ENCODE measurements at places on chromosomes 5 and 9.

DNA sequence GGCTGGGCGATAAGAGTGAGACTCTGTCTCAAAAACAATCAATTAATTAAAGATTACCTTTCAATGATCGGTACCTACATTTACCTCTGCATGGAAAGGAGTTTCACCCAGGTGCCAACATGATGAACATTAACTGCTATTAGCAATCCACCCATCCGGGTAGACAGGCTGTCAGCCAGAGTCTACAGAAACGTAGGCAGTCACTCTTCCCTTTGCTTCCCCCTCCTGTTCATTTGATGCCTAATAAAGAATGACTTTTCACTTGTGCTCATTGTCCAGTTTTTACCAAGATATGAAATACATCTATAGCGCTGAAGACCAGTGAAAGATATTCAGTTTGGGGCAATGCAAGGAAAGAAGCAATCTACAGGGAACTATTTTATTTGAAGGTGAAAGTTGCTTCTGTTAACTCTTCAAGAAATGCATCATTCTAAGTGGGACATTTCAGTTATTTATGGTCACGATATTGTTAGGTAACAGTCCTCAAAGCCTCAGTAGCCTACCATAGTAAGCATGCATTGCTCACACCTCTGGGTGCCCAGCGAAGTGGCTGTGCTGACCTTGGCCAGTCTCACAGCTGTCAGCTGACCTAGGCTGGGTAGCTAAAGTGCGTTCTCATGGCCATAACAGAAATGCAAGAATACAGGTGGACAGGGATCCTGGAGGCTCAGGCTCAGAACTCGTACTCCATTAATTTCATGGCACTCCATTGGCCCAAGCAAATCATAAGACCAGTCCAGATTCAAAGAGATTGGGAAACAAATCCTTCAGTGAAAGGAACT, 87.2 kb upstream of the DMRT1 start:
- DNase-seq, result no peak

GRCh38 chr9:33778700-33779351, 16.5 kb upstream of the PRSS3 start:
- DNase-seq, result peak; percentile 44

DNA sequence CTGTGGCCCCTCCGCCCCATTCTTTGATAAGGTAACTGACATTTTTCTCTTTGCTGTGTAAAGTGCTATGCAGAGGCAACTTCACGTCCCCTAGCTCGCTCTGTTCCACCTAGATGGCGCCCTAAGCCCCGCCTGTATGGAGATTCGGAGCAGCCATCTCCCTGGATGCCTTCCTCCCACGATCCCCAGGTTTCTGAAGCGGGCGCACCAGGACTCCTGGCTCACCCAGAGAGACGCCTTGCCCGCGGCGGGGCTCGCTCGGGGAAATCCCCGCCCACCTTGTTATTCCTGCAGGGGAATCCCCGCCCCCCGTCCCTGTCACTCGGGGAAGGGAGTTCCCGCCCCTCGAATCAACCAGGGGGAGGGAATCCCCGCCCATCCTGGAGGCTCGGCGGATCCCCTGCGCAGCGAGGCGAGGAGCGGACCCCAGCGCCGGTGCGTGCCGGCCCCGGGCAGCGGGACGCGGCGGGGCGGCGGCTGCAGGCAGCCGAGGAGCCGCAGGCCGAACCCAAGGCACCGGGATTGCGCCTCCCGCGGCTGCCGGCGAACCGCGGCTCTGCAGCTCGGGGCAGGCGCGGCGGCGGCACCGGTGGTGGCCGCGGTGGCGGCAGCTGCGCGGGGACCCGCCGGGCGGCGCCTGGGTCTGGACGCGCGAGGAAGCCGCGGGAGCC, at the start of gene PDZD2:
TSS of gene PDZD2 (plus strand) at position 384 of the 671 bp plus-strand sequence.
- DNase-seq, result peak; percentile 49

DNA sequence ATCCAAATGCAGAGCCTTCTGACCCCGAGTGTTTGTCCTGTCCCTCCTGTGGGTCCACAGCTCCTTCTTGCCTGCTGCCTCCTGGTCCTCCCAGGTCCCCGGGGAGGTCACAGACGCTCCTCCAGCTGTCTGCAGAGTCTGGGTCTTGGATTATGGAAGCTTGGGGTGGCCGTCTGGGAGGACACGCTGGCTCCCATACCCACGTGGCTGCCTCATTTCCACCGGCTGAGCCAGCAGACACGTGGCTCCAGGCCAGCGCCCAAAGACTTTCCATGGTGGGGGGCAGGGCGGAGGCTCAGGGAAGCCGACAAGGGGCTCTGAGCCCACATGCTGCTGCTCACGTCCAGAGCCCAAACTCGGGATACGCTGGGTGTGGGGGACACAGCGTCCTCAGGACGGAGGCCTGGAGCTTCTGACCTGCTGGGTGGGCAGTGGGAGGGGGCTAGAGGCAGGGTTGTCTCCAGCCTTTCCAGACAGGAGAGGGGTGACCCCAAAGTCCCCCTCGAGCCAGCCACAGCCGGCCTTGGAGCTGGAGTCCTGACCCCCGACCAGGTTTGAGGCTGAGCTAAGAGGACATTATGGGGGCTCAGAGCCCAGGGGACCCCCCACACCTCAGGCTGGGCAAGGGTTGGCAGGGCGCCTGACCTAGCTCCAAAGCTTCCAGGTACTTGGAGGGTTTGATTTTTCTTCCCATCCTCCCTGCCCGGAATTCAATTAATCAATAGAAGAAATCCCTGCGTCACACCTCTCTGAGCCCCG, 24.2 kb upstream of the RNU6ATAC start:
- DNase-seq, result no peak

DNA sequence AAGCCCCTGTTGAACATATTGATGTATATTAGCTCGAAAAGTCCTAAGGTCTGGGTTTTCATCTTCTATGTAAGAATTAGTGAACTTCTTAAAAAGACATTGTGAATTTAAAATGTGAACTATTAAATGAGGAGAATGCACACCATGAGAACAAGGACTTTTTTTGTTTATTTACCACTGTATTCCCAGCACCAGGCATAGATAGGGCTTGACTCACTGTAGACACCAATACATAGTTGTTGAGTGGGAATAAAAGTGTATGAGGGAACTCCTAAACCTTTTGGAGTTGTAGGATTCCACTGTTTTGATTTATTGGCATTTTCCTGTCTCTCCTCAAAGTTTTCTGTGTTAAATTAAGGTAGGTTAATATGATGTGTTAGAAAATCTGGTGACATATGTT, 40.3 kb downstream of the NNT start:
- DNase-seq, result no peak

DNA sequence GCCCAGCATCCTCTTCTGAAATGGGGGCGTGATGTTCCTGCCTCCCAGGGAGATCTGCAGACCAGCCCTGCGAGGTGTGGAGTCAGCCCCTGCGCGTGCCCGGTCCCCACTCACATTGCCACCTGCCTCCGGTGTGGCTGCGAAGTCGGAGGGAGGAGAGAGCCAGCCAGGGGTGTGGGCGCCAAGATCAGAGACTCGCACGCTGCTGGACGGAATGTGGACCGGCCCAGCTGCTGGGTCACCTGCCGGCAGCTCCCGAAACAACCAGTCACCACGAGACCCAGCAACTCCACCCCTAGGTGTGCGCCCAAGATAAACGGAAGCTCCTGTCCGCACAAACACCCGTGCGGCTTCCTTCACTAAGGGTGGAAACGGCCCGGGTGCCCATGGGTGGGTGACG, 51.1 kb upstream of the EGFL7 start:
- no peak for DNase-seq

GRCh38 chr5:99102073-99102697, 173.4 kb upstream of the CHD1 start:
- no peak for DNase-seq

- DNase-seq, result no peak
These were observed 3.5 kb downstream of the MSANTD3 start for GRCh38 chr9:100430286-100430940.

- DNase-seq, result no peak
These were observed 22.5 kb downstream of the CCDC152 start for GRCh38 chr5:42779083-42779482.

- no peak for DNase-seq
These were observed 17.5 kb downstream of the TNIP1 start for GRCh38 chr5:151063142-151063989.

DNA sequence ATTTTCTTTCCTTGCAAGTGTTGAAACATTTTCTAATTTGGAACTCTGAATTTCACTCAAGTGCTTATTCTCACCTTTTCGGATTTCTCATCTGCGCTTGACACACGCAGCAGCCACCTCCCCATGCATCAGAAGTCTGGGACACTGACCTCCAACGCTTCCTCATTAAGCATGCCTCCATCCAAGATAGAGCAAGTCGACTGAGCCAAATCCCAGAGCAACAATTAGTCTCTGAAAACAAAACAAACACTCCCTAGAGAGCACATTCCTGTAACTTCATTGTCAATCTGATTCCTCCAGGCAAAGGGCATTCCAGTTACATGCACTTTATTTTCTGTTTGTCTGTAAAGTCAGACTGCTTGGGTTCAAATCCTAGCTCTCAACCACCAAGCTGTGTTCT, 5.7 kb downstream of the CD180 start:
- DNase-seq, result no peak

GRCh38 chr9:81150016-81150625, 539.2 kb downstream of the TLE1 start:
- no peak for DNase-seq

GRCh38 chr5:141618030-141618803, 583 bp downstream of the DIAPH1 start:
- DNase-seq, result peak; percentile 39

GRCh38 chr5:99060306-99061261, 131.8 kb upstream of the CHD1 start:
- DNase-seq, result peak; percentile 90

DNA sequence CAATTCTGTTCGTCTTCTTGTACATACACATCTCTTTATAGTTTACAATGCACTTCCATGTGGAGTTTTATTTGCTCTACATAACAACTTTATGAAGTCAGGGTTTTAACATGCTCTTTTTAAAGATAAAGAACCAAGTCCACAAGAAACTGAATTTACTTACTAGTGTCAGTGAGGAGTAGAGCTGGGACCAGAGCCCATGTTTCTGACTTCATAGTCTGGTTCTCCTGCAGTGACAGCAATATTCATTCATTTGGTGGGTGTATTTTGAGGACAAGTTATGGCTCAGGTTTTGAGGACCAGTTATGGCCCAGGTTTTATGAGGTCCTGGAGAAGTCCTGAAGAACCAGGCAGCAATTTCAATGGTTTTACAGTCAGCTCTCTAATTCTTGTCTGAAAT, 481.9 kb upstream of the TNC start:
- DNase-seq, result no peak

GRCh38 chr5:112573441-112573840, 154.4 kb upstream of the EPB41L4A start:
- DNase-seq, result no peak

DNA sequence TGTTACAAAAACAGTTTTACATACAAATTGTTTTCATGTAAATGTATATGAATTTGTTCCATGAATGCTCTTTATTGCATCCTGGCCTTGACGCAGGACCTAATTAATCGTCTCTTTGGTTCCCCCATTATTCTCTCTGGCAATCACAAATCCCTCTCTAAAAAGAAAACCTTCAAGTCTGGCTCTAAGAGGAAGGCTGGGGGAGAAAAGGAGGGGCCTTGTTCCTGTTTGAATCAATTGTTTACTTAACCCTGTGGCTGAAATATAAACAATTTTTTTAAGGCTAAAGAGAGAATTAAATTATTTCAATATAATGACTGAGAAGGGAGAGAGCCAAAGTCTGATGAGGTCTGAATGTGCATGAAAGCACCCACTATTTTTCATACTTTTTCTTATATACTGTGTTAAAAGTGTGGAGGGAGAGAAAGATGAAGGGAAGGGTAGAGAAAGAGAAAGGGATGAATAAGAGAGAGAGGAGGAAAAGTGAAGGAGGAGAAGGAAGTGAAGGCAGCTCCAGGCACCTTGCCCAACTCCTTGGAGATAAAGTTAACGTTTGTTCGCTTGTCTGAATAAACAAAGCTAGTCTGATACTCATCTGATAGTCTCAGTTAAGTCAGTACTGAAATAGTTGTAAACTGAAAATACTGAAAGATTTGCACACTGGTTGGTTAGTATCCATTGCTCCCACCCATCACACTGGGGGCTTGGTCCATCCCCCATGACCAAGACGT, 116.4 kb upstream of the SPDL1 start:
- DNase-seq, result no peak

DNA sequence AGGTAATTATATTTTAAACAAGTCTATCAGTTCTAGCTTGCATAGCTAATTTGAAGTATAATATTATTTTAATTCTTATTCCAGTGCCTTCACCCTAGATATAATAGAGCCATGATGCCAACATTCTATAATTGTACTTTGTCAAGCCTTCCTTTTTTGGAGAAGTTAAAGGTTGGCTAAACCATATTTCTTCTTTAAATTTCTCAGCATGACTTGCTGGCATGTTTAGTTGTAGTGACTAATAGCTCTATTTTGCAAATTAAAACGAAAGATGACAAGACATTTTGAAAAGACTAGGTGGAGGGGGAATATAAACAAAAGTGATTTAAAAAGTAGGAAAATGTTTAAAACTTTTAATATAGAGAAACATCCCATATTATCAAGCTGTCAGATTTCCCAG, 400.7 kb downstream of the PSAT1 start:
- DNase-seq, result no peak

DNA sequence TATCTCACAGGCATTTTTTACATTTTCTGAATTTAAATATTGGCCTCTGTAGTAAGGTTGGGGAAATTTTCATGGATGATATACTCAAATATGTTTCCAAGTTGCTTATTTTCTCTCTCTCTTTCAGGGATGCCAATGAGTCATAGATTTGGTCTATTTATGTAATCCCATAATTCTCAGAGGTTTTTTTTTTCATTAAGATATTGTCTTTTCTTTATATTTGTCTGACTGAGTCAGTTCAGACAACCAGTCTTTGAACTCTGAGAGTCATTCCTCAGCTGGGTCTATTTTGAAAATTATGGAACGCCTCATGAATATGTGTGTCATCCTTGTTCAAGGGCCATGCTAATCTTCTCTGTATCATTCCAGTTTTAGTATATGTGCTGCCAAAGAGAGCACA, 223.2 kb downstream of the PCSK1 start:
- no peak for DNase-seq

- no peak for DNase-seq
These were observed 80.7 kb downstream of the TSSK1B start for GRCh38 chr5:113354055-113354454.

DNA sequence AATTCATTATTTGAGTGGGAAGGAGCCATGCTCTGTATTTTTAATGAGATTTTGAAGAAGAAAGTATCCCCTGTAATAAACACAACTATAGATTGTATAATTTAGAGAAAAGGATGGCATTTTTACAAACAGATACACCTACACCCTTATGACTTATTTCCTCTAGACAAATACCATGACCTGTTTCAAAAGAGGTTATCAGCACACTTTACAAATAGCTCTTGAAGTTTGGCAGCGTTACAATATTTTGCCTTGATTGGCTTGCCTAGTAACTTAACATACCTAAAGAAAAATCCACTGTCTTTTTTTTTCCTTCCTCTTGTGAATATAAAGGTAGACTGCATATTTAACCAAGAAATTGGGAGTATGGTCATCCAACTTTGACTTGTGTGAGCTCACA, 28.5 kb upstream of the CETN3 start:
- DNase-seq, result no peak

DNA sequence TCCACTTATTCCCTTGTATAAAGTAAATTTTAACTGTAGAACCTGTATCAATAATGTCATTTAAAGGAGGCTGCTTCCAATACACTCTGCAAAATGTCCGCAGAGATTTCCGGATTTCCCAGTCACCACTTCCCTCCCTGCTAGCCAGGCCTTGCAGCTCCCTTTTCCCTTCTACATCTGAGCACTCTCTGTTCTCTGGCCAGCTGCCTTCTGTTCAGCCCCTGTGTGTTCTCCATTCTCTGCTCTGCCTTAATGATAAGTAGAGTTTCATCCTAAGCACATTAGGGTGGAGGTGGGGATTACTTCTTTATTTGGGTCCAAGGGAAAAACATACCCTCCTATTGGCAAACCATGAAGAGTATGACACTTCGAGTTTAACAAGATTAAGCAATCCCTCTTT, 719.6 kb upstream of the WWC1 start:
- DNase-seq, result no peak

Data from activated gamma-delta T cell treated with Interleukin-2 at 50 U/mL for 16 hours (primary cell).